ENCODE measurements at places on chromosomes 6 and 20.

GRCh38 chr6:13239530-13240455 is 88.5 kb downstream of the TBC1D7 start:
- no peak for DNase-seq

DNA sequence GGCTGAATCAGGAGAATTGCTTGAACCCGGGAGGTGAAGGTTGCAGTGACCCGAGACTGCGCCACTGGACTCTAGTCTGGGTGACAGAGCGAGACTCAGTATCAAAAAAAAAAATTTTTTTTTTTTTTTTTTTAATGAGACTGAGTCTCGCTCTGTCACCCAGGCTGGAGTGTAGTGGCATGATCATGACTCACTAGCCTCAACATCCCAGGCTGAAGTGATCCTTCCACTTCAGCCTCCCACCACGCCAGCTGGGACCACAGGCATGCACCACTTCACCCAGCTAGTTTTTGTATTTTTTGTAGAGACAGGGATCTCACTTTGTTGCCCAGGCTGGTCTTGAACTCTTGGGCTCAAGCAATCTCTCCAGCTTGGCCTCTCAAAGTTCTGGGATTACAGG is 53.3 kb downstream of the MYO6 start:
- DNase-seq: no peak

- DNase-seq: no peak
These were observed 25.7 kb upstream of the CTNNBL1 start for GRCh38 chr20:37668166-37668565.

- no peak for DNase-seq
These were observed 93.3 kb downstream of the SNX5 start for GRCh38 chr20:17875106-17875980.

DNA sequence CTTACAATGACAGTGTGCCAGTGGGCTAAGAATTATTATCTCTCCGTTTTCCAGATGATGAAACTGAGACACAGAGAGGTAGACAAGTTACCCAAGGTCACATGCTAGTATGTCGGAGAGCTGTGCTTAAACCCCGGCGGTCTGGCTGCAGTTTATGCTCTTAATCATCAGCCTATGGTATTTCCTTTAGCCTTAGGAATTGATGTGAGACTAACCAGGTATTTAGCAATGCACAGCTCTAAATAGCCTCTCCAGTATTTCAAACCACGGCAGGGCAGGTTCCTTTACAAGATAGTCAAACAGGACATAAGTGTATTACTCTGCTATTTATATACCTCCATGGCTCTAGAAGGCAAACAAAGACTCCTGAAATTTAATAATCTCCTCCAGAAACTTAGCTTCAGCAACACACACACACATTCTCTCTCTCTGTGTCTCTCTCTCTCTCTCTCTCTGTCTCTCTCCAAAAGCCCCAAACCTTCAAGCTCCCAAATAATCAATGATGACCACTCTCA is 142.0 kb upstream of the ZNF217 start:
- no peak for DNase-seq

GRCh38 chr6:161422710-161423680 is 149.1 kb upstream of the AGPAT4 start:
- DNase-seq: no peak
